ENCODE measurements at places on chromosomes 7 and 10.

GRCh38 chr7:105880571-105881330, 4.4 kb upstream of the ATXN7L1 start:
- no peak for DNase-seq

- no peak for DNase-seq
Observed at GRCh38 chr7:103690242-103690974, 244.4 kb upstream of the SLC26A5 start.

DNA sequence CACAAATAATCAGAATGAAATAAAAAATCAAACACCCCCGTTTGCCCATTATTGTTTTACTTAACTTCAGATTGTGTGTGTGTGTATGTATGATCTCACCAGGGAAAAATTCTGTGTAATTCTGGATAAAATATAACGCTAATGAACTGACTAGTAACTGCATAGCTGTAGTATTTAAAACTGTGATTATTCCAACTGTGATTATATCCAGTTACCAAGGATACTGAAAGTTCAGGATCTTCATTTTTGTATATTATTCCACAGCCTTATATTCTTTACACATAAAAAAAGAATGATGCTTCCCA, 2.9 kb downstream of the TWIST1 start:
- no peak for DNase-seq

DNA sequence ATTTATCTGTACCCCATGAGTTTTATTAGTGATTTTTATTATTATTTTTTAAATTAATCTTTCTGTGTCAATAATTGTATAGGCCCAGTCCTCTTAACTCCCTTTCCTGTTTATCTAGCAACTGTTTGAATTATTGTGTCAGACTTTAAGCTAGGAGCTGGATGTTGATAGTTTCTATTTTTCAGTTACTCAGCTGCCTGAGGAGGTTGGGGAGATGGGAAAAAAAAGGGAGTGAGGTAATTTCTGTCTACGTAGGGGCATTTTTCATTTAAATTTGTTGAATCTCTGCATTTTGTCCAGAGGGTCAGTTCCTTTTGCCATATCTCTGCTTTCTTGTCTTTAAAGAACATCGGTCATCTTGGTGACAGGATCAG, 5.0 kb upstream of the ZNF518A start:
- DNase-seq: no peak

GRCh38 chr10:27052656-27053055, 47.6 kb downstream of the ANKRD26 start:
- no peak for DNase-seq

DNA sequence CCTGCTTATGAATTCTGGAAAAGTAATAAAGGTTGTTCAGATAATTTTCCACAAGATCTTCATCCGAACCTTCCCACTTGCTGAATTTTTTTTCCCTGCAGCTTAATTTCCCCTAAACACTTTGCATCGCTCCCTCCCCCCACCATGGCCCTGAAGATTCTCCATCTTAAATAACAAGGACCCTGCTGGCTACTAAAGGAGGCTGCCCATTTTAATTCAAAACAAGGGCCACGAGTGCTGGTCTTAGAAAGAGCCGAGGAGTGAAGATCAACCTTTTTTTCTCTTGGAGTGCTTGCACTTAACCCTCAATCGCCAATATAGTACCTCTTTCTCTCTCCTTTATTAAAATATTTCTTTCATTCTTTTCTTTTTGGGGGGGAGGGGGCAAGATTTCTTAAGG, 9.2 kb upstream of the SP8 start:
- no peak for DNase-seq

GRCh38 chr7:21969822-21970221, 24.1 kb upstream of the CDCA7L start:
- no peak for DNase-seq

DNA sequence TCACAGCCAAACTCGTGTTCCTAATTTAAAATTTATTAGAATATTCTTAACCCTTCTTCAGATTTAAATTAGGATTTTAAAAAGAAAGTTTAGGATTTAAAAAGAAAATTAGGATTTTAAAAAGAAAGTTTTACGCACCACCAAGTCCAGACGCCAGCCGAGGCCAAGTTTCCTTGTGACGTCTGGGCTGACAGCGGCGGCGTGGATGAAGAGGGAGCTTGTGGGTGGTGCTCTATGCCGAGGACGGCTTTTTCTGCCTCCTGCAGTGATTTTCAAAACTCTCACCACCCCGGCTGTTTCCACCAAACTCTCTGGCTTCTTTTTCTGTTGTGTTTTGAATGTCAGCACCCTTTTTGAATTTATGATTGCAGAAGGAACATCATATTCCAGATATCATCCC, 252.9 kb downstream of the DNAJB6 start:
- DNase-seq: peak; percentile 5

DNA sequence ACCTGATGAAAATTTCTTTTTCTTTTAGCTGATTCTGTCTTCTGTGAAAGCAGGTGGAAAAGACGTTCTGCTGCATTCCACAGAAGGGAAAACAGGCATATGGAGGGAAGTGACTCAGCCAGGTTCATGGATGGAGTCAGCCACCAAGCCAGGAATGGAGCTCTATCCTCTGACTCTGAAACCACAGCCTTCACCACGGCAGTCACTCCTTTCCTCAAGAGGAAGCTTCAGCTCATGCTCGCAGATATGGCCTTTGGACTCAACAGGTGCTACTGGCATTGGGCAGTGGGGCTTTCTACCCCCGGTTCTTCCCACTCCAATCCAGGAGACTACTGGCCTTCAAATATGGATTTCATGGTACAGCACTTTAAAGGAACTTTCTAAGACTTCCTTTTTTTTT, 11.5 kb upstream of the PLAU start:
- DNase-seq: no peak

- no peak for DNase-seq
Observed at GRCh38 chr7:15626041-15626440, 60.4 kb downstream of the MEOX2 start.

DNA sequence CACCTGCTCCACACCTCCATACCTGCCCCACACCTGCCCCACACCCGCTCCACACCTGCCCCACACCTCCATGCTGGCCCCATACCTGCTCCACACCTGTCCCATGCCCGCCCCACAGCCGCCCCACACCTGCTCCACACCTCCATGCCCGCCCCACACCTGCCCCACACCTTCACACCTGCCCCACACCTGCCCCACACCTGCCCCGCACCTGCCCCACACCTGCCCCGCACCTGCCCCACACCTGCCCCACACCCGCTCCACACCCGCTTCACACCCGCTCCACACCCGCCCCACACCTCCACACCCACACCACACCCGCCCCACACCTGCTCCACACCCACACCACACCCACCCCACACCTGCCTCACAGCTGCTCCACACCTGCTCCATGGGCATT, 53.0 kb downstream of the PARP12 start:
- DNase-seq: peak; percentile 31

DNA sequence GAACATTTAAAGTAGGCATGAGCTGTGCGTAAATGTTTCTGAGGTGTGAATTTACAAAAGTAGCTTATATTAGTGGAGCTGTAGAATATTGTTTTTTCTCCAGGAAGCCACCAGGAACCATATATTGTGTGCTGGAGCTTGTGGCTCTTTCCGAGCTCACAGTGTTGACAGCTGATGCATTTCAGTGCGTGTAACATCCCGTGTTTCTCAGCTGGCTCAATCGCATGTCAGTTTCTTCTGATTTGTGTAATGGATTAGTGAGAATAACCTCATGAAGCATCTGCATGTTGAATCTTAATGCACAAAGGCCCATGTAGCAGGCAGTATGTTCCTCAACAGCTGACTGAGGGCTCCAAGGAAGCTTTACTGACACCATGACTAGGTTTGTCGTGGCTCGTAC, 39.4 kb downstream of the VKORC1L1 start:
- DNase-seq: no peak

DNA sequence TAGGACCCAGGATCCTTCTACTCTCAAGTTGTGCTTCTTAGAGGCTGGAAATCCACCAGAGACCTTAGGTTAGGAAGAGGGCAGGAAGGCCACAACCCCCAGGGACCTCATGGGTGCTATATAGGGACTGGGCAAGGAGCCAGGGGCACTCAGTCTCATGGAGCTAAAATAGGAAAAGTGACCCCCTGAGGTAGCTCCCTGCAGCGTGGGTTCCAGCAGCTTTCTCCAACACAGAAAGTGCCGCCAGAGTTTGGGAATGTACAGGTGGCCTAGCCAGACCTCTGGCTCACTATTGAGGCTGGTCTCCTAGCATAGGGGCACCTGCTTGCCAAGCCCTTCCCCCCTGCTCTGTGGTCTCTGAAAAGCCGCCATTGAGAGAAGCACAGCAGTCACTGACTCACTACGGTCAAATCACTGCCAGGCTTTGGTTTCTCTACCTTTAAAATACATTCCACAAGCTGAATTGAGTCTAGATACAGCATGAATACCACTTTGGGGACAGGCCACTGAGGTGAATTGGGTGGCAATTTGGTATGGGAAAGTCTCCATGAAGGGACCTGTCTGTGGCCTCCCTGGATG, 333.2 kb upstream of the PODXL start:
- DNase-seq: no peak

GRCh38 chr10:51144161-51144781, 70.0 kb downstream of the PRKG1 start:
- DNase-seq: no peak

DNA sequence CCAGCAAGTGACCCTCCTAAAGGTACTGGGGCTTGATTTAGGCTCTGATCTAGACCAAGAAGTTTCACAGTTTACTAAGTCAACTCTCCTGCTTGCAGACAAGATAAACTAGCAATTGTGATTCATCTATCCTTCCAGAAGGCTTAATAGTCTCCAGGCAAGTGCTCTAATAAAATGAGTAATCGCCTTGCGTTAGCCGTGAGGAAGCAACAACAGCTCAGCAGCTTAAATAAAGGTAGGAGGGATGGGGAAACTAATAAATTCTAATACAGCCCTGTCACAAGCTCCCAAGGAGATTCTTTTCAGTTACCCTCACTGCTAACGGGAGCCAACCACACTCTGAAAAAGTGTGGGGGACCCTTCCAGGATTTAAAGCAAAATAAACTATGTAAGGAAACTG, 48.4 kb downstream of the FRMD4A start:
- no peak for DNase-seq

DNA sequence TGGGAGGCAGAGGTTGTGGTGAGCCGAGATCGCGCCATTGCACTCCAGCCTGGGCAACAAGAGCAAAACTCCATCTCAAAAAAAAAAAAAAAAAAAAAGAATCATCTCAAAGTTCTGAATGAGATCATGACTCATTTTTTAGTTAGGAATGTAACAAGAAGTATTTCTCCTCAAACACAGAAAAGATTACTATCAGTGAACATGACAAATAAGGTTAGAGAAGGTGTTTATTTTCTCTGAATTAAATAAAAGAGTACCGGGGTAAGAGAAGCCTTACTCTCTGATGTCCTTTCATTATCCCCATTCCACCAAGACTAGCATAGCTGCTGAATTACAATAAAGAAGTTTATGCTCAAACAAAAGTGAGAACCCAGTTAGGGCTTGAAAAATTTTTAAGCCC, 50.1 kb downstream of the IPMK start:
- DNase-seq: no peak

- no peak for DNase-seq
Observed at GRCh38 chr7:20797462-20798080, 10.9 kb upstream of the SP8 start.

All from natural killer cell treated with Interleukin-12 subunit alpha and Interleukin-12 subunit beta and Interleukin-15 and Interleukin-18, amount 100 ng/mL, for 72 hours (primary cell).